AG04449 (cell line): ENCODE measurements at places on chromosomes 7 and 10.

DNA sequence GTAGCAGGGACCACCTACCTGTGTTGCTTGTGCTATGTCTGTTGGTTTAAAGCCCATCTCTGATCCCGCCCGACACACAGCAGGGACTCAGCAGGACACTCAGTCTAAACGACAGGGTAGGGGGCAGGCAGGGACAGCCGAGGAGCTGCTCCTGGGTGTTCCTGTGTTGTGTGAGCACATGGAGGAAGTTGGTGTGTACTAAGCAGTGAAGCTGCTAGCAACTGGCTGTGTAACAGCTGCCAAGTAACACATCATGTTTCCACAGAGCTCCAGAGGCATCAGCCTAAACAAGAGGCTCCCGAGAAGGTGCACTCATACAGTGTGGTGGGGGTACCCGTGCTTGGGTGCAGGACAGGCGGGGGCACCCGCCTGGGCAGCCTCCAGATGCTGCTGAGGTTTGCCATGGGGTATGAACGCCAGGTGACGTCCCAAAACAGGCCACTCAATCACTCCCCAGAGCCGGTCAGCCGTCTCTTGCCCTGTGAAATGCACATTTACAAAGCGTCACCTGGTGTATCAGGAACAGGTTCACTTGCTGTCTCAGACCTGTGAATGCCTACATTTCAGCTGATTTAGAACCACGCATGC lies 59.6 kb downstream of the PTPRN2 start:
- DNase-seq: no peak

DNA sequence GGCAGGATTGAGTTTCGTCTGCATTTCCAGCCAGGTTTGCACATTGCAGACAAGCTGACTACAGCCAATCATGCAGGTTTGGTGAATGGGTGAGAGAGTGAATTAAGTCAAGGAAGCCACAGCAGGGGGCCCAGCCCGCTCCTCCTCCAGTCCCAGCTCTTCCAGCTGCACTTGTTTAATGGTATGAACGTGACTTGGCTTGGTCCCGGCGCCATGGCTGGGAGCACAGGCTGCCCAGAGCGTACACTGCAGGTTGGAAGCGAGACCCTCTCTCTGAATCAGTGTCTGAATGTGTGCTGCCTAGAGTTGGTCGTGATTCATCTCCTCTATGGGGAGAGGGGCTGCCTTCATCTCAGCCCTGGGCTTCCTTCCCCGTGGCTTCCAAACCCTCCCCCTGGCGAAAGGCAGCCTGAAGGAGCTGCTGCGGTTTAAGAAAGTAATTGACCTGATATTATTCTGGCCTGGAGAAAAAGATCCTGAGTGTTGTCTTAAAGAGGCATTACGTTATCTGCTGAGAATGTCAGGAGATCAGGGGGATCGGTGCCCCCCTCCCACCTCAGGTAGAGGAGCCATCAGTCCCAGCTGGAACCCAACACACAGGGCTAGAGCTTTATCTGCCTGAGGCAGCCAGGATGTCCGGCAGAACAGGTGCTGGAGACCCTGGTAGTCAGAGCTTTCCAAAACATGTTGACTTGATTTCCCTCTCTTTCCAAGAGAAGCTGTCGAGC lies 132.1 kb downstream of the COL26A1 start:
- no peak for DNase-seq

GRCh38 chr10:77299320-77299719 lies 338.3 kb downstream of the KCNMA1 start:
- no peak for DNase-seq

DNA sequence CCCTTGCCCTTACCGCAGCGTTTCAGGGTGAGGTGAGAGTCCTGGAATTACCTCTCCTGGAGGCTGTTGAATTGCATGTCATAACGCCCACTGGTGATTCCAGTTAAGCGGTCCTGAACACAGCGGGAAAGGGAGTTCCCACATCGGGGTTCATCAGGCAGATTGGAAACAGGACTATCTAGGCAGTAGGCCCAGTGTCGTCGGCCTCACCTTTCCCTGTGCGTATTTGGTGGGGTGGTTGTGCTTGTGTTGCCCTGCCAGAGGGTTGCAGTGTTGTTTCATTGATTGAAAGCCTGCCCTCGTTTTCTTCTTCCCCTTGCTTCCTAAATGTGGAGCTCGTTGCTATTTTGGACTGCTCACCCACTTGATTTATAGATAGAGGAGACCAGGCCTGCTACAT lies 10.6 kb upstream of the SUN1 start:
- DNase-seq: no peak

DNA sequence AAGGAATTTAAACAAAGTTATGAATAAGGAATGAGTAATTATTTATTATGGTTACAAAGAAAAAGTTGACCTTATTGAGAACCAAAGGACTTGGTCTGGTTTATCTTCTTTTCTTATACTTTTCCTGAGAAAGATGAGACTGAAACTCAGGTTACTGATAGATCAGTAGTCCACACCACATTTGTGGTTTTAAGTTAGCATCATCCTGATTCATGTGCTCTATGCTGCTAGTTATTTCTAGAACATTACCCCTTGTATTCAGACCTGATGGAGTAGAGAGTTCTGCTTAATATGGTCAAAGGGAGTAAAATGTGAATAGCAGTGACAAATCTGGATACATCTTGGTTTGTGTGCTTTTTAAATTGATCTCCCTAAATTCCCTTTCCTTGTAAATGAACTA lies 63.8 kb downstream of the FOXP2 start:
- no peak for DNase-seq

GRCh38 chr10:84138478-84139125 lies 707 bp upstream of the GHITM start:
- DNase-seq: no peak

DNA sequence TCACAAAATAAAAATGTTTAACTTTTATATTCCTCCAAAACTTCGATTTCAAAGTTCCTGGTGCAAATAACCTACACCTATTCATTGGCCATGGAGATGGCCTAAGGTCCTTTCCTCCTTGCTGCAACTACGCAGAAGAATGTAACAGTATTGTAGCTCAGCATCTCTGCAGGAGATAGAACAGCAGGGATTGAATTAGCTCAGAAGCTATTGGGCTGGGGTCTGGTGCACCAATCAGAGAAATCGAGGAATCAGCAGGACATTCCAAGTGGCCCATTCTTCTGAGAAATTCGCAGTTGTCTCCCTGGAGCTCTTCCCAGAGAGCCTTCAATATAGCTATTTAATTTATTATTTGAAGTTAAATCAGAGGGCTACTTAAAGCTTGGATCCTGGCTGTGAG lies 560.6 kb downstream of the GATA3 start:
- no peak for DNase-seq

DNA sequence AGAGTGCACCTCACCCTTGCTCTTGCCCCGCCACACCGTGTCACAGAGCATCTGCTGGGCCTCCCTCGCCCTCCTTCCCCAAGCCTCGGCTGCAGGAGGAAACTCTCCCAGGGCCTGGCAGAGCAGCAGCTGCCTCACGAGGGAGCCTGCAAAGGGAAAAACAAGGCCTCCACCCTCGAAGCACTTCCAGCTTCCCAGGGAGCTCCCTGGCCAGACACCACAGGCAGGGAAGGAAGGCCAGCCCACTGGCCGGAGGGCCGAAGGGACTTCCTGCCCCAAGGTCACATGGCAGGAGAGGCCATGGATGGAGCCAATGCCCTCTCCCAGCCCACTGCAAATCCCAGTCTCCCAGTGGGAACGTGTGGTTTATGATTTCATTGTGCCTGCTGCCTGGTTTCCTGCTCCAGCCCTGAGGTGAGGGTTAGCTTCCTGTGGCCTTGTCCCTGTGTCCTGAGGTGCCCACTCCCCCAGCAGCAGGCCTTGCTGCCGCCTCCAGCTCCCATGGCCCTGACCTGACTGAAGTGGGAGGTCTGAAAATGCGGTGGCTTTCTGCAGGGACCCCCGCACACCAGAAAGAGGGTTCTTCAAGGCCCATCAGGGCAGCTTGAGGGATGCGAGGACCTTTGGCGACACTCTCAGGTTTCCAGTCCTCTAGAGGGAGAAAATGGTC lies 100.5 kb upstream of the PPIF start:
- no peak for DNase-seq

GRCh38 chr10:79053081-79053434 lies 15.7 kb upstream of the ZMIZ1 start:
- DNase-seq: no peak
